Stimulated activated CD8-positive, alpha-beta memory T cell treated with anti-CD3 and anti-CD28 coated beads, Interleukin-2, amount 100 ng/mL, for 48 hours (primary cell): ENCODE measurements at places on chromosomes 6 and 20.
A peak's percentile ranks its signal among the peaks of the same experiment; 100 is the strongest.

DNA sequence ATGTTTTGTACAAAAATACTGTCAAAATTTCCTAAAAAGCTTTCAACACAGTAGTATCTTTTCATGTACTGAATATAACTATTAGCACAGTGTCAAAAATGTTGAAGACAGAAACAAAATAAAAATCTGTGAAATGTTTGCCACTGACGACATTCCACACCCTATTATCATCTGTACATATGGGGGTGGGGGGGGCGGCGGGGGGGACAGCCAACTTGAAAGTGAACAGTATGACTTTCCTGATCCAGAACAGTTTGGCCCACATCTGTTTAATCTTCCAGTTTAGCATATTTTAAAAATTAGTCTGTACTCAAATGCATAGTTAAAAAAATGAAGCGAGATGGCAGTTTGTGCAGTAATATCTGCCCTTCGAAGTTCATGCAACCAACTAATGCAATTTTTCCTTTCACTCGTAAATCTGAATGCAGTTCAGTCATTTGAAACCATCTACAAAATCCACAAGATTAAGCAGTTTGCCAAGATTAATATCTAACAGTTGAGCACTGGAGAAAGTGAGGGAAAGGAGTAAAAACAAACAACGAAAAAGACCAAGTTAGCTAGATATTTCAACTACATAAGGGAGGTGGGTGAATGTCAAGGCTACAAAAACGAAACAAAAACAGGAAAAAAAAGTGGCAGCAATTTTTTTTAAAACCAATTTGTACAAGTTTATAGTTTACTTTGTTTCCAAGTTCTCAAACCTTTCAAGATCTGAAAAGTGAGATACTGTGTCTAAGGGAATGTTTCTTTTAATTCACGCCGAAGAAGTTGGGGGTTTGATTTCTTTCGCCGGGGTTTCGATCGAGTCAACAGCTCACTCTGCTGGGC is 1.9 kb downstream of the CITED2 start:
- DNase-seq = no peak

- no peak for DNase-seq
Observed at GRCh38 chr20:34871966-34872621, 562 bp downstream of the GGT7 start.

GRCh38 chr6:35775031-35775430 is 1.4 kb upstream of the CLPSL2 start:
- no peak for DNase-seq

DNA sequence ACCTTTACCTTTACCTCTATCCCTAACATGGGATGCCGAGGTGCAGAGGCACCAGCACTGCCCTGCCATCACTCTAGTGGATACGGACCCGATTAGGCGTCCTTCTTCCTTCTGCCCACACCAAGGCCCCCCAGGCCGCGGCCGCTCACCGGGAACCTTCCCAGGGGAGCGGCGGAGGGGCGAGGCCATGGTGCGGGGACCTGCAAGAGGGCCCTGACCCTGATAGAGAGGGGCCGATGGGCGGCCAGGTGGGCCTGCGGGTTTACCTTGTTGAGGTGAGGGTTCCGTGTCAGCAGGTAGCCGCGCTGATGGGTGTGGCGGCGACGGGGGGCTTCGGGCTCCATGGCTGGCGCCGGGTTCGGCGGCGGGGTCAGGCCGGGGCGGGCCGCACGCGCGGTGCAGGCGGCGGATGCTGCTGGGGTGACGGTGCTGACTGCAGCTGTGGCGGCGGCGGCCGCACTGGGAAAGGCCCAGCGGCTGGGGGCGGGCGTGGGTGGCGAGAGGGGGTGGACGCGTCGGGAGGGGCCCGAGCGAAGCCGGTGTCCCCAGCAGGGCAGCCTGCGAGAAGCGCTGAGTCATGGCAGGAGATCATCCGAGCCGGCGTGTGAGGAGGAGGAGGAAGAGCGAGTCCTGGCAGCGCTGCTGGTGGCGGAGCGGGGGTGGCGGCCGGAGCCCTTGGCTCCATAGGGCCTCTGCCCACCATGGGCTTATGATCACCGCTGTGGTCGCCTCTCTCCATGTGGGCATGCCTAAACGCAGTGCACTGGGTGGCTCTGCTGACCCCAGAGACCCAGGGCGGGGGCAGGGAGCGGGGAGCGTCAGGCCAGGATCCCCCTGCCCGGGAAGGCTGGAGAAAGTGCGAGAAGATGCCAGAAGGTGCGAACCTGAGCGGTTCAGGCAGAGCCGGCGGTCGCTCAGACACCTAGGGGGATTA is at the start of gene ME1:
TSS of gene ME1 (minus strand) at position 441 of the 934 bp plus-strand sequence. CDS start at position 344, 97 bp downstream.
- peak; percentile 19 for DNase-seq

GRCh38 chr6:155254139-155254538 is 9.7 kb upstream of the CLDN20 start:
- no peak for DNase-seq

GRCh38 chr20:32132911-32133549 is 23.5 kb downstream of the TM9SF4 start:
- DNase-seq = no peak

GRCh38 chr6:20915156-20915555 is 380.9 kb downstream of the CDKAL1 start:
- DNase-seq = no peak
